ENCODE measurements at places on chromosomes 5 and 9.

- no peak for DNase-seq
Measured at GRCh38 chr9:127051881-127052595, 70.4 kb downstream of the ANGPTL2 start.

DNA sequence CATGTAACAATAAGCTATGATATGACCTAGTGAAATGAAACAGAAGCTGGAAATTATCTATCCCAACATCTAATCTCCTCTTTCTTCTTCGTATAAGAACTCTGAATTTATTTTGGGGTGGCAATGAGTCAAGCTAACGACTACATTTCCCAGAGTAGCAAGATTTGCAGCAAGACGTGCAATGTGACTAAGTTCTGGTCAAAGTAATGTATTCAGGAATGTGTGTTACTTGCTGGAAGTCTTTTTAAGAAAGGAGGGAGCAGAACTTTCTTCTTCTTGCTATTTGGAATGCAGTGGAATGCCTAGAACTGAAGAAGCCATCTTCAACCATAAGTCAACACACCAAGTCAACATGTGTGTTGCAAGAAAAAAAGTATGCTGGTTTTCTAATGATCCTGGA, 406.6 kb upstream of the MEF2C start:
- no peak for DNase-seq

DNA sequence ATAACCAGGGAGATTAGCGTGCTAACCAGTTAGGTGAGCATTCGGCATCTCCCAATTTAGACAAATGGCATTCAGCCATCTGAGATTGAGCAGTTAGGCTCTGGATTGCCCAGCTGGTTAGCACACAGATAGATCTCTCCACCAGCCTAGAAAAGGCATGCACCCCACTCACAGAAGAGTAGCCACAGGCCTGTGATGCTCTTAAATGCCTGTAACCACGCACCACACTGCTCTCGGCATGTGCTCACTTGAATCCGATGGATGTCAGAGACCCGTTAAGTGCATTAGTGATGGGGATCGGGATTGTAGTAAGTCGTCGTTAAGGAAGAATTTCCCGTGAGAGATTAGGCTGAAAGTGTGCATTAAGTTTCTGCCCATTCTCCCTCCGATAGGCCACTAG, 23.0 kb downstream of the MARCHF6 start:
- DNase-seq: no peak

GRCh38 chr5:118981783-118982182, 6.6 kb downstream of the DTWD2 start:
- no peak for DNase-seq

DNA sequence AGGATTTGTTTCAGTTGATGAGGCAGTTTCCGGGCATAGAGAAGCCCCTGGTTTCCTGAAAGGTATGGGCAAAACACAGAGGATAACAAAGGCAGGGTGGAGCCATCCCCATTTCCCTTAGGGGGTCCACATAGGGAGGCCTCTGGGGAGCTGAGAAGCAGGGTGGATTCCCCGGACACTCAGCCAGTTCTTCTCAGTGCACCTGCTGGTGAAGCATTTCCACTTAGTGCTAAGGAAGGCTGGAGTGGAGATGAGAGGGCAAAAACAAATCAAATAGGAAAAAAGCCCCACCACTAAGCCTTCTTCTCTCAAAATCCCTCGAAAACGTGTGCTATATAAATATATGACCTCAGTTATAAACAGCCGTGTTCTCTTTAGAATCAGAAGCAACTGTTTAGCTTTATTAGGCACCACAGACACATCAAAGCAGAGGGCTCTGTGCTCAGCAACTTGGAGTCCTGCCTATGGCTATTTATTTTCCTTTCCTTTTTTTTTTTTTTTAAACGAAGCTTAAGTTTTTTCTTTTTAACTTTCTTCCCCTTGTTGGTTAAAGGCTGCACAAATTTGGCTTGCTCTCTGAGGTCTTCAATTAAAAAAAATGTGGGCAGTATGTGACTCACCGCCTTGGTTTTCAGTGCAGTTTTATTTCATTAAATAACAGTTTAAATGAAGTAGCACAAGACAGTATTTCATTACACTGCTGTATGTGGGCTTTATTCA, 67.7 kb downstream of the PRDM6 start:
- DNase-seq: no peak

- no peak for DNase-seq
Measured at GRCh38 chr5:91074615-91075014, 308.5 kb downstream of the ARRDC3 start.

DNA sequence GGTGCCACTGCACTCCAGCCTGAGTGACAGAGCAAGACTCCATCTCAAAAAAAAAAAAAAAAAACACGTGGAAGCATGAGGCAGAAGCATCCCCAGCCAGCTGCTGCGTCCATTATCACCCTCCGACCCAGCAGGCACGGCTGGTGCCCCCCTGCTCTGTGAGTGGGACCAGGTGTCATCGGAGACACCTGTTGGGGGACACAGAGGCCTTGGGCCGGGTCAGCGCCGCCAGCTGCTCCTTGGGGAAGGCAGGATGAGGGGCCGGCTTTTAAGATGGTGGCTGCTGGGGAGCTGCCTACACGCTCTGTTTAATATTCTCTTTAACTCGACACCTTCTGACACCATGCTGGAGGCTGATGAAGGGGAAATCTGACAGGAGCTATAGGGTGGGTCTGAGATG, 80.2 kb upstream of the RUFY1 start:
- DNase-seq: no peak

- no peak for DNase-seq
Measured at GRCh38 chr5:142680605-142681259, 5.2 kb downstream of the FGF1 start.

DNA sequence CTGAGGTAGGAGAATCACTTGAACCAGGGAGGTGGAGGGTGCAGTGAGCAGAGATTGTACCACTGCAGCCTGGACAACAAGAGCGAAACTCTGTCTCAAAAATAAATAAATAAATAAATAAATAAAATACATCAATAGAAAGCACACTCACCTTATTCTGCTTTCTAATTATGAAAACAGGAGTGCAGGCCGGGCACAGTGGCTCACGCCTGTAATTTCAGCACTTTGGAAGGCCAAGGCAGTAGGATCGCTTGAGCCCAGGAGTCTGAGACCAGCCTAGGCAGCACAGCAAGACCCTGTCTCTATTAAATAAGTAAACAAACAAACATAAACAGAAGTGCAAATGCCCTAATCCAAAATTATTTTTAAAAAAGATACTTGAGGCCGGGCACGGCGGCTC, 2.3 kb downstream of the PWWP2A start:
- no peak for DNase-seq

- no peak for DNase-seq
Measured at GRCh38 chr9:133930682-133931485, 61.2 kb downstream of the VAV2 start.

DNA sequence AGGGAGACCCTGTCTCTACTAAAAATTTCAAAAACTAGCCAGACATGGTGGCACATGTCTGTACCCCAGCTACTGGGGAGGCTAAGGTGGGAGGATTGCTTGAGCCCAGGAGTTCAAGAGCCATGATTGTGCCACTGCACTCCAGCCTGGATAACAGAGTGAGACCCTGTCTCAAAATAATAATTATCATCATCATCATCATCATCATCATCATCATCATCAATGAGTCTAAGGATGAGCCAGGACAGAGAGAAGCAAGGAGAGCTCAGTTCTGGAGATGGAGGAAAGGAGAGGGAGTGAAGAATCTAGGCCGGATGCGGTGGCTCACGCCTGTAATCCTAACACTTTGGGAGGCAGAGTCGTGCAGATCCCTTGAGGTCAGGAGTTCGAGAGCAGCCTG, 36.7 kb upstream of the MATR3 start:
- DNase-seq: no peak

DNA sequence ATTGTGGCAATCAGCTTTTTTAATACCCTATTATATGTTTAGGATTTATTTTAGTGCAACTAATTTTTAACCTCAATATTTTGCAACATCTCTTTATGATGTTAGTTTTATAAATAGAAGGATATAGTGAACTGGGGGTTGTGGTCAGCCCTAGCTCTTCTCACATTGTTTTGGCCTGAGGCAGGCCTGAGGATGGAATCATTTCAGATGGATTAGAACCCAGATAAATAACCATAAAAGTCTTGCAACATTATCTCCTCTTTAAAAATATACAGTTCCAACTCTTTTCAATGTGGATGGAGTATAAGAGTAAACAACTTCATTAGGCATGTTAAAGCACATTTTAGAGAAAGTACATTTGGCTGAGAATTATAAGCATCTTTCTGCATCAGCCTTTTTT, 522.7 kb downstream of the NR2F1-AS1 start:
- no peak for DNase-seq

DNA sequence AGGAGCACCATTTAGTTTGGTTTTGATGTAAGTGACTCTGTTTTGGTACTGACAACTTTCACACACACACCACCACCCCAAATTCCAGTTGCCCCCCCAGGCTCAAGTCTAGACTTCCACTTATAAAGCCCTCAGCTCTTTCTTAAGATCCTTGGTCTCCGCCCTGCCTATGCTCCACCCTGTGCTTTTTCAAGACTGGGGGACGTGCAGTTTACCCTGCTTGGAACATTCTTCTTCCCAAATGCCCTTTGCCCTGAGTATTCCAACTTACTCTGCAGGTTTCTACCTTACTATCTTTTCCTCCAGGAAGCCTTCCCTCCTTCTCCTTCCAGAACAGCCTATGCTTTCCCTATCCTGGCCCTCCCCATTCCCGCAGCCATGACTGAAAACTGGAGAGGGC, 1.5 kb upstream of the TRIM14 start:
- peak; percentile 39 for DNase-seq

DNA sequence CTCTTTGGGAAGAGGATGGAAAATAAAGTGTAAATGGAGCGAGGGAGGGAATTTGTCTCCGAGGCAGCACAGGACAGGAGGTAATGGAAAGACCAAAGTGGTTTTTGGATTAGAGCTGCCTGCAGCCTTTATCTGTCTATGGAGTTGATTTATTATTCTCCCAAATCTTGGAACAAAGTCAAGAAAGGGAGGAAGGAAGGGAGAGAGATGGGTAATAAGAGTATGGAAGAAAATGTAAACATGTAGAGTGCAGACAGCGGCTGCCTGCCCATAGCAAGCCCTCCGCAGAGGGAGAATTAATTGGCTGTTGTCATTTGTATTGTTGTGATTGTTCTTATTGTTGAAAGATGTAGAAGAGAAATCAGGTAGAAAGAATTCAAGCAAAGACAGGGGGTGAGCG, 15.7 kb downstream of the KCNIP1 start:
- no peak for DNase-seq

DNA sequence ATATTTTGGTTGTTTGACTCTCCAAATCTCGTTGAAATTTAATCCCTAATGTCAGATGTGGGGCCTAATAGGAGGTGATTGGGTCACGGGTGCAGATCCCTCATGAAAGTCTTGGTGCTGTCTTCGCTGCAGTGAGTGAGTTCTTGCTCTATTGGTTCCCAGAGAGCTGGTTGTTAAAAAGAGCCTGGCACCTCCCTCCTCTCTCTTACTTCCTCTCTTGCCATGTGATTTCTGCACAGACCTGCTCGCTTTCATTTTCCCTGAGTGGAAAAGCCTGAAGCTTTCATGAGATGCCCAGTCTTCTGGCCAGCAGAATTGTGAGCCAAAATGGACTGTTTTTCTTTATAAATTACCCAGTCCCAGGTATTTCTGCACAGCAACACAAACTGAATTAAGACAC, 221.6 kb downstream of the MAT2B start:
- no peak for DNase-seq

GRCh38 chr5:178778919-178779318, 48.5 kb upstream of the ZNF354A start:
- no peak for DNase-seq

DNA sequence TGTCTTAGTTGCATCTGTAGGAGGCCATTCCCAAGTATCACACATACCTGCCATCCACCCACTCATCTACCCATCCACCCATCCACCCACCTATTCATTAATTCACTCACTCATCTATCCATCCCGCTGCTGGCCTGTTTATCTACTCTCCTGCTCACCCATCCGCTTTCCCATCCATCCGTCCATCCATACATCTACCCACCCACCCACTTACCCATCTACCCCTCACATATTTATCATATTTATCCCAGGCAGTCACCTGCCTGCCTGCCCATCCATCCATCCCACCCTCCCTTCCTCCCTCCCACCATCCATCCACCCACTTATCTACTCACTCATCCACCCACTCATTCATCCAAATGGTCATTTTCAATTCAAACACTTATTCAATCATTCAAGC, 143.9 kb upstream of the PANK3 start:
- no peak for DNase-seq

All from hematopoietic multipotent progenitor cell treated with erythropoietin and hydrocortisone succinate and interleukin-3 and kit ligand, for 4 days (in vitro differentiated cells).